ENCODE measurements at places on chromosomes 12 and 14. TPM values are rescaled to one million over a fixed set of nuclear protein-coding genes. Genes with fewer than 3 reads are reported as not detected.

DNA sequence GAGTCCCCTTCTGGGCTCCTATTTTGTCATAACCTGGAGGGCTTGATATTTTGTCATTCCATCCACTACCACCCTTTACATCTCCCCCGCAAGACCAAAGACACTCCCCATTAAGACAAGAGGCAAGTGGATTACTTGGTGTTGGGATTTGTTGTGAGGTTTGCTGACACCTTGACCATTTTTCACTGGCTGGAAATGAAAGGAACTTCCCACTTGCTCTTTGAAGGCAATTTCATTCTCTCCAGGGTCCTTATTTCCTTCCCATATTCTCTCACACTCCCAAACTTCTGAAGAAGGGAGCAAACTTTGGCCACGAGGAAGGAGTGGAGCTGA lies 14.9 kb downstream of the AGAP2 start:
- DNase-seq, result no peak

- DNase-seq, result no peak
These were observed 31.6 kb upstream of the RIN3 start for GRCh38 chr14:92481811-92482555.

- DNase-seq, result peak; percentile 35
These were observed 1.1 kb downstream of the NUMB start for GRCh38 chr14:73457041-73457923.

DNA sequence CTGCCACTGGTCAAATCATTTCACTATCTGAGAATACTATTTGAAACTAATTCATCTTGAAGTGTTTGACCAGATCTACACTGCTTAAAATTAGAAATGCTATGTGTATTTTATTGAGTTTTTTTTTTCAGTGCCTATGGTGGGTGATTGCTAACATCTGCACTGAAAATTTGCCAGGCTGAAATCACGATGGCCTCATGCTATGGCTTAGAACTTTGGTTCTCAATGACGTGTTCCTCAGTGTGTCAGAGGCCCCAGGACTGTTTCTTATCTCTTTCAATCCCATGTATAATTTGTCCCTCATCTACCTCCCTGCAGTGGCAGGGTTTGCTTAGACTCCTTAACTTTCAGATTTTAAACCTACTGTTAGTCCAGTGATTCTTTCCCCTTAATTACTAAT lies 36.2 kb upstream of the NKX2-8 start:
- no peak for DNase-seq

- DNase-seq, result no peak
These were observed 42.8 kb upstream of the DDHD1 start for GRCh38 chr14:53195949-53196348.

DNA sequence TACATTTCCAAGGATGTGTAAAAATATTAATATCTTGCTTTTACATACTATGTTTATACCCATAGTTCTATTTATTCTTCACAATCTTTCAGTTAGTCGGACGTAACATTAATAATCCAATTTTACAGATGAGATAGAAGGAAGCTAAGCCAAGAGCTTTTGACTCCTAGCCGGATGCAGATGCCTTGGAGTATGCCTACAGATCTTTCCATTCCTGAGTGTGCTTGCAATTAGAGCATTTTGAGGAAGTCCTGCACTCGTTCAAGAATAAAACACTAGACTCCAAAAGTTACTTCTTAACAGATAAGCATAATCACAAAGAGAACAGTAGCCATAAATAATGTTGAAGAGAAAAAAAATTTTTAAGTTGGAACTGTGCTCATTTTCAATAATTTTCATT lies 337.6 kb upstream of the CLEC14A start:
- no peak for DNase-seq

DNA sequence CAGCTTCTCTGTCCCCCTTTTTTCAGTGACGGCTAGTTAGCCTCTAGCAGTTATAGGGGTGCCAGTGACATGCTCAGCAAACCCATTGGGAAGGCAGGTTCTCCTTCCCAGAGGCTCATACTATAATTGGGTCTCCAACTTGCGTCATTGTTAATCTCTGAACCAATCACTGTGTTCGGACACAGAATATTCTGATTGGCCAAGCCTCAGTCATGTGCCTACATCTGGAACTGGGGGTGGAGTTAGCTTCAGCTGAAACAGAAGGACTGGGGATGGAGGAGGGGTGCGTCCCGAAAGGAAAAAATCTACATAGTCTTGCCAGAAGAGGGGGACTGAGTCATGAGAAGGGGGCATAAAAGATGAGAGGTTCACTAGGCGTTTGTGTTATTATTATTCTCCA lies 165.6 kb downstream of the SUDS3 start:
- DNase-seq, result no peak

DNA sequence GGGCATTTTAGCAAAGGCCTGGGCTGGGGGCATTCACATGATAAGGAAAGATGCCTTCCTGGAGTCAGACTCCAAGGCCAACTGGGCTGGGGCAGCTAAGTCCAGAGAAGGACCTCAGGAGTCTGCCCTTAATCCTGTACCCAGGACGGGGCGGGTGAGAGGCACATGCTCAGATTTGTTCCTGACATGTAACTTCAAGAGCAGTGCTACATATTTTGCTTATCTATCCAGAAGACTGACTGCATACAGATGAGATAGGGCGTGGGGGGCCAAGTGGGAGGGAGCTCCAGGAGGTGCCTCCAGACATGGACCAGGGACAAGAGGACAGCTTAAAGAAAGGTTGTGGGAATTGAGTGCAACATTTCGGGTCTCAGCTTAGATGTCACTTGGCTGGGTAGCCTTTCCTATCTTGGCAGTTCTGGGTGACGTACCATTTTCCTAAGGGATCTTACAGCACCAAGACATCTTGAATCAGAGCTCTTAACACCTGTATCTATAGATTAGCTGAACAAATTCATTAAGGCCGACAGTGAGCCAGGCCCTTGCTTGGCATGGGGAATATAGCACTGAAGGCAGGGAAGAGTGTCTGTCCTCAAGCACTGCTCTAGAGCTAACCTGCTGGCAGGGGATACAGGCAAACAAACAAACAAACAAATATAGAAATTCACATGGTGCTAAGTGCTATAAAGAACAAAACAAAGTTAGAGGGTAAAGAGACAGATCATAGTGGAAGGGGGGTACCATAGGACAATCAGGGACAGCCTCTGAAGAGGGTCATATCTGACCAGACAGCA lies 61.2 kb downstream of the PTPN21 start:
- DNase-seq, result no peak

DNA sequence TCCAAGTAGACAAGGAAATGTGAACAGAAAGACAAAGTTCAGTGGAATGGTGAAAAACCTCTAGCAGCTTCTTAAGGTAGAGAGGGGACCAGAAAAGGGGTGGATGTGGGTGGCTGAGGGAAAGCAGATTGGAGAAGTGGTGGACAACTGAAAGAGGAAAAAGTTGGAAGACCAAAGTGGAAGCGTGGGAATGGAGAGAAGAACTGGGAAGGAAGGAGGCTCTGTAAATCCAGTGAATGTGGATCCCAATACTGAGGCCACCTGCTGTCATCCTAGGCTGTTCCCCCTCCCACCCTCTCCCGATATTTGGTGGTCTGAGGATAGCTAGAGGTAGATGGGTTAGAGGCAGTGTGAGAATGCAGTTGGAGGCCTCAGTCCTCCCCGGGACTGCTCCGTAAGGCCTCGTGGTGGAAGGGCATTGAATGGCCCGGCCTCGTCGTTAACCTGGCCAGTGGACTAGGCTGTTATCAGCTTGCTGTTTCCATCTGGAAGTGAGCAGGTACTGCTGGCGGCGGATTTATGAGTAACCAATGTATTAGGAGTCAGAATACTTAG lies 822 bp upstream of the POU6F1 start:
- DNase-seq, result peak; percentile 38

DNA sequence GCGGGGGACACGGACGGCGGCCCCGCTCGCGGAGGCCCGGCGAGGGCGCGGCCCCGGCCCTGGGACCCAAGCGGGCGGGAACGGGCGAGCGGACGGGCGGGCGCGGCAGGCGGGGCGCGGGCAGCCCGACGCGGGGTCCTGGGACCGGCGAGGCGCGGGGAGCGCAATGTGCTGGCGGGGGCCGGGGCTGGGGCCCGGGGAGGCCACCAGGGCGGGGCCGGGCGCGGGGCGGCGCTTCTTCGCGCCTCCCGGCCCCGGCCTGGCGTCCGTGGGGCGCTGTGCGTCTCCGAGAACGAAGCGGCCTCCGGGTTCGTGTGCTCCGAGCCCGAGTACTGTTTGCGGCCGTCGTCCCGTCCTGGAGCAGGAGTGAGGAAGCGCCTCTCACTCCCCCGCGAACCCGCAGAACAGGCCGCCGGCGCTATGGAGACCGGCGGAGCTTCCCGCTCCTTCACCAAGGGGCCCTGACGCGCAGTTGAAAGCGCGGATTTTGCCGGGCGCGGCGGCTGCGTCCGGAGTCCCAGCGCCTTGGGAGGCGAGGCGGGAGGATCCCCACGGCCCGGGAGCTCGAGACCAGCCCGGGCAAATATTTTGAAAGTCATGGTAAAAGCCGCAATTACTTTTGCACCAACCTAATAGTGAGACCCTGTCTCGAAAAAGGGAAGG lies 420 bp upstream of the ANKLE2 start:
- DNase-seq, result peak; percentile 84

GRCh38 chr14:77036484-77037214 lies 8.1 kb upstream of the IRF2BPL start:
- DNase-seq, result no peak

DNA sequence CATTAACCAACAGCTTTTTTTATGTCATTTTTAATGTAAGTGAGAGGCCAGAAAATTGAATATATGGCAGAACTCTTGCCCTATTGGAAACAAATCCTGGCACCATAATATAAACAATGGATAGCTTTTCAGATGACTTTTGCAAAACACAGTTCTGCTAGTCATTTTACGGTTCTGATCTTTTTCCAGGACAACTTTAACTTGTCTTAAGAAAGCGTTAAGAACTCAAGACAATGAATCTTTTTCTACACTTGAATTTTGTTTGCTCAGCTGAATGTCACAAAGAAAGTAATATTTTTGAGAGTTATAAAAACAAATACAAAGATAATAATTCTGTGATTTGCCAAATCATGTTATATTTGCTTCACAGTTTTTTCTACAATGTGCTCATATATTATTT lies 13.2 kb downstream of the KERA start:
- DNase-seq, result no peak

- no peak for DNase-seq
These were observed 36.6 kb downstream of the GPR135 start for GRCh38 chr14:59428581-59429012.

DNA sequence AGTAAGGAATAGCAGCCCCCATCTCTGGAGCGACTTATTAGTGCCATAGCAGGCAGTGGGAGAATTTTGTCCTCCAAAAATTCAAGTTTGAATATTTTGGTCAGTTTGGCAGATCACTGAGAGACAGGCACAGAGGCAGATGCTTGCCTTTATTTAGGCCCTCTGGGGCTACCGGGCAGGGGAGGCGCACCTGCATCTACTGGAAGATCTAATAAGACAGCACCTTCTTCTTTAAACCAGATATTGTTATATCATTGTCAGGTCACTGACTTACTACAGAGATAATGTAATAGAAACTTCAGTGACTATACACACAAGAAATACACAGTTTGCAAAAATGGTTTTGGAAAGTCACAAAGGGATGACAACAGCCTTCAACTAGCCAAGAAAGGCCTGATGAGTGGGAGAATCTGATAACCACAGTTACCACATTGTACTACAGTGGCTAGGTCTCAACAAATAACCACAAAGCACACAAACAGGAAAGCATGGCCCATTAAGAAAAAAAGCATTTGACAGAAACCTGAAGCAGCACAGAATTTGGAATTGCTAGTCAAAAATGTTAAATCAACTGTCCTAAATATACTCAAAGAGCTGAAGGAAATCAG lies 56.8 kb downstream of the CDK17 start:
- DNase-seq, result no peak

DNA sequence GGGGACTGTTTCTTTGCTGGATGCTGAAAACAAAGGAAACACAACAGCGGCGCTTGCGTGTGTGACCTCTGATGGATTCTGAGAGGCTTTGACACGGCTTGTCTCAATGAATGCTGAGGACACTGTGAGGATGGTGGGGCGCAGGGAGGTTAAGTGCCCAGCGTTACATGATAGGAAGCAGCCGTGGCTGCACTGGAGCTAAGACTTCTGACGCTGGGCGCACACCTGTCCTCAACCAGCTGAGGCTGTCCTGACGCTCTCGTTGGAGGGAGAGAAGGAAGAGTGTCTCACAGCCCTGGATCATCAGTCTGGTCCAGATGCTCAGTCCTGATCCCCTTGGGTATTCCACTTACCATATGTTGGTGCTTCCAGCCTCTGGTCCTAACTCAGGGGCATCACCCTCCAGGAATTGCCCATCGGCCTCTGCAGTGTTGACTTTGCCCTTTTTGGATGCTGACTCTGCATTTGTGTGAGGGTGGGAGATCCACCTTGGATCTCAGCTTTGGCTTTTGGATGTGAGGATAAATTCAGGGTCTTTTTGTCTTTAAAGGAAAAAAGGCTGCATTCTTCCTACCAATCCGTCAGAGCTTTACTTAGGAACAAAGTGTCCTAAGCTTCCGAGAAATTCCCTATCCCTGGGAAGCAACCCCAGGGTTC lies 125.2 kb downstream of the ZNF664 start:
- DNase-seq, result no peak

GRCh38 chr12:21296348-21296747 lies 38.4 kb downstream of the SLCO1A2 start:
- no peak for DNase-seq

DNA sequence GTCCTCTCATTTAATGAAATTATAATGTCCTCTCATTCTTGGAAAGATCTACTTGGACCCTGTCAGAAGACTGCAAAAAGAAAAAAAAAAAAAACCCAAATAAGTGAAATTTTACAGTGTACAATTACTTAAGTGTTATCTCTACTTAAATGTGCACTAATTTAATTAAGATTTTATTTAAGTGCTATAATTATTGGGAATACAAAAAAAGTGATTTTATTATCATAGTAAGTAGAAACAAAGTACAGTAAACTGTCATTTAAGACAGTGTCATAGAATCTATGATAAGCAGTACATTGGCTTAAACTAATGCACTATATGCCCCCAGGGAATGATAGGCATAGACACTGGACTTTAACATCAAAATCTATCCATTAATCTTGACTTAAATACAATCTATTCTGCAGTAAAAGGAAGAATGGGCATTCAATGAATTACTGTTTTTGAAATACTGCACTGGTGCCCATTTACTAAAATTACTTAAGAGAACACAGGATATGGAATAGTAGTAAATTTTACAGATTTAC lies 23.3 kb downstream of the INSM2 start:
- no peak for DNase-seq

GRCh38 chr12:16352481-16352880 lies 5.0 kb downstream of the MGST1 start:
- no peak for DNase-seq

- no peak for DNase-seq
These were observed 96.5 kb downstream of the BCL11B start for GRCh38 chr14:99175331-99176155.

- DNase-seq, result no peak
These were observed 16.6 kb upstream of the SUSD6 start for GRCh38 chr14:69594846-69595245.

- DNase-seq, result no peak
These were observed 472.9 kb downstream of the NELL2 start for GRCh38 chr12:44403185-44403584.

GRCh38 chr14:104822821-104823615 lies 22.1 kb downstream of the ZBTB42 start:
- no peak for DNase-seq

Gene NTN4
- total RNA-seq, result 42.9 TPM

Gene VRTN
- not detected for total RNA-seq

Gene SLC8A3
- not detected for total RNA-seq

Gene RFX4
- not detected for total RNA-seq

Gene PIP4P1
- total RNA-seq, result 28.9 TPM

Gene CPNE6
- not detected for total RNA-seq

Gene RNU4-1
- 1,544 TPM for total RNA-seq

Gene TMEM52B
- 0.78 TPM for total RNA-seq

Gene CLEC2A
- not detected for total RNA-seq

All from adrenal gland (tissue), 19 donors.